ENCODE measurements at places on chromosomes 11 and 22.

GRCh38 chr11:64164392-64165312 is 1.3 kb downstream of the MACROD1 start:
- DNase-seq: no peak

DNA sequence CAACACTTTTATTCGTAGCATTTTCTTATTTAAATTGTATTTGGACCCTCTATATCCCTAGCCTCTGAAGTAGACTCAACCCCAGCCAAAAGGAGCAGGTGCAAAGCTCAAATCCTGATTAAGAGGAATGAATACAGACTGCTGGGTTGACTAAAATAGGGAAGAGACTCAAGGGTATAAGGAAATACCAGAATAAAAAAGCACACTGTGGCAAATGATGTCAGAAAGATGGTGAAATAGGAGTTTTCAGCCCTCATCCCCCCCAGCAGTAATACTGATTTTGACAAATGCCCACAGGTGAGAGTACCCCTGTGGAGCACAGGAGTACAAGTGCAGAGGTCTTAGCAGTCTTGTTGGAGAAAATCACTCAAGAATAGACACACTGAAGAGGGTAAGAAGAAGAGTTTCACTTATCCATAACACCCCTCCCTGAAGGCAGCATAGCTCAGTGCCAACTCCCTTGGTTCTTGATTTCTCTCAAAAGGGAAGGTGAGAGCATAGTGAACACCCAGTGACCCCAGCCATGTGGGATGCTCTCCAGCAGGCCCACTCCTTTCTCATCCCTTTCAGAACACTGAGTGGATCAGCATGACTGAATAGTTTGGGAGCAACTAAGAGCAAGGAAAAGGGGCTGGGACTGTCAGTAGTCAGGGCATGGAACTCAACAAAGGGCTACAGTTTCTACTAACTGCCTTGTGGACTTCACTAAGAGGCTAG is 71.7 kb downstream of the TBC1D22A start:
- no peak for DNase-seq

DNA sequence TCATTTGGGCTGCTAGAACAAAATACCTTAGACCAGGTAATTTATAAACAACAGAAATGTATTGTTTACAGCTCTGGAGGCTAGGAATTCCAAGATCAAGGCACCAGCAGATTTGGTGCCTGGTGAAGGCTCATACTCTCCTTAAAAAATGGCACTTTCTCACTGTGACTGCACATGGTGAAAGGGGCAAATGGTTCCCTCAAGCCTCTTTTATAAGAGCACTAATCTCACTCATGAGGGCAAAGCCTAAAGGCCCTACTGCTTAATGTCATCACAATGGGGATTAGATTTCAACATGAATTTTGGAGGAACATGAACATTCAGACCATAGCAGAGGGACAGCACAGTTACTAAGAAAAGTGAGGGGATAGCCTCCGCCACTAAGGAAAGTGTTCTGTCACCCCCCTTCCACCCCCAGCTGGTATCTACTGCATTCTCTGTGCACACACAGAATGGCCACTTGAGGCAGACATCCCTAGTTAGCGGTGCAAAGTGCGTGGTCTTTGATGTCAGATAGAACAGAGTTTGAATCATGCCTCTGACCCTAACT is 47.2 kb upstream of the CEP295 start:
- DNase-seq: no peak

DNA sequence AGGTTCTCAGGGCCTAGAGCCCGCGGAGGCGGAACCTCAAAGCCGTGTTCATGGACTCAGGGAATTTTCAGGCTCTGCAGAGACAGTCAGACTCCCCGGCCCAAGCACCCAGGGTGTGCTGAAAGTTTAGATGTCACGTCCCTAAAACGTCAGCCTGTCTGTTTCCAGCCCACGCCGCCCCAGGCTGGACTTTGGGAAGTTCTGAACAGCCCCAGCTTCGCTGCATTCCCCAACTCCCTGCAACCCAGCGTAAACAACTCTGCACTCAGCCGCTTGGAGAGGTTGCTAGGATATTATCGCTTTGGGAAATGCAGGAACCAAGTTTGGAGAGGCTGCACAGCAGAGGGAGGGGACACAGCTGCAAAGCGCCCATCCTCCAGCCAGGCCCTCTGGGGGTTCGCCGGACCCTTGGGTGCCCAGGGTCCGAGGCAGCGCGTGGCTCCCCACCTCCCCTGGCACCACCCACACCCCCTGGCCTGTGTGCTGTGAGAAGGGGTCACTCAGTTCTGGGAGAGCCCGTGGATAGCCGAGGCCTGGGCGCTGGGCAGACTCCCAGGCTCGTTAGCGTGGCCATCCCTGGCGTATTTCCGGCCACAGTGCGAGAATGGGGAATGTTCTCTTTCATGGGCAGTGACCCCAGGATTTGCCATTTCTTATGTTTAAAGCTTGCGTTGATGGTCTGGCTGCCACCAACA is 120.5 kb upstream of the FGF3 start:
- no peak for DNase-seq

All from renal cortical epithelial cell (primary cell).